ENCODE measurements at places on chromosomes 6 and 20.

- no peak for DNase-seq
Observed at GRCh38 chr6:111572216-111572706, 33.4 kb downstream of the TRAF3IP2 start.

DNA sequence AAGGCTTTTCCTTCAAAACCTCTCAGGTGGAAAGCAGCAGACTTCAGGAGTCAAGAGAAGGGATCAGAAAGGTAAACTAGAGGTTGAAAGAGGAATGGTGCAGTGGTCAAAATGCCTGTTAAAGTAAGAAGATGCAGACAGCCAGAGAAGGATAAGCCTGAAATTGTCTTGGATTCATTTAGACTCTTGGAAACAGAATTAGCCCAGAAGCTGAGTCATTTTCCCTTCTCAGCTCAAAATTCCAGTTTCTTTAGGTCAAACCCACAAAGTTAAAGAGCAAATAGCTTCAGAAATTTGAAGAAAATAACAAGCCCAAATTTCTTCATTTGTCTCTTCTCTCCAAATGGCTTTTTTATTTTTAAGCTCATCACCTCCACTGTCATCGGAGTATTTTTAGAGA, 73.9 kb downstream of the DHX35 start:
- DNase-seq = no peak

GRCh38 chr6:137881522-137881886, 14.4 kb downstream of the TNFAIP3 start:
- no peak for DNase-seq

- DNase-seq = no peak
Observed at GRCh38 chr20:20641783-20642182, 70.7 kb downstream of the RALGAPA2 start.

DNA sequence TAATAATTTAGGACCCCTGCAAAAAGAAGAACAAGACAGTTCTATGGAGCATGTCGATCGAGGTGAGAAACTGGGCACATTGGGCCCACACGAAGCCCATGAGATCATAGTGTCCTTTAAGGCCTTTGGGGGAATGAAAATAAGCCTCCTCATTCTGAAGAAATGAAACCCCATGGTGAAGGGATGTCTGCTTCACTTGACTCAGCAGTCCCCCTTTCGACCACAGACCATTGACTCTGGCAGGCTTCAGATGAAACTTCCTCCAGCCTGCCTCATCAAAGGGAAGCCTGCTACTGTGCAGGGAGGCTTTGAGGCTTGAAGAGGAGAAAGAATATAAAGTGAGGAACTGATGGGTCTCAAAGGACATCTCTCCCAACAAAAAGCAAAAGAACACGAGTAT, 144.2 kb upstream of the FBXL4 start:
- DNase-seq = no peak

DNA sequence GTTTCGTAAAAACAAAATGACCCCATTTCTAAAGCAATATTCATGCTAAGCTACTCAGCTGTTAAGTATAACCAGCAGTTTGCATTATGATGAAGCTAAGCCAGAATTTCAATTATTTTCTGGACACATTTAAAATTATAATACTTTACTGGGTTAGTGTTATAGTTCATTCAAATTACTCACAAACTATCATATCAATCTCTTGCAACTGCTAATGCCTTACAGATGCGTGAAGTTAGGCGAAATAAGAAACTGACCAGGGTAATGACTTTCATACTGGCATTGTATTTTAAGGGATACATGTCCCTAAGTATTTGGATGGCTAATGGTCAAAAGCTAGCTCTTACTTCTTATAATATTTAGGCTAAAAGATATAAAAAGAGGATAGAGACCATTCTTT, 249.6 kb downstream of the TSHZ2 start:
- DNase-seq = no peak

Measured in DMS79 (cell line).